ENCODE measurements at places on chromosomes 2 and 18. TPM values are rescaled to one million over a fixed set of nuclear protein-coding genes. Genes with fewer than 3 reads are reported as not detected.

ZRANB3 gene
- 3.5 TPM for total RNA-seq

GRCh38 chr18:10789180-10789579, 263.4 kb downstream of the NAPG start:
- no peak overlapping the region for H3K27ac ChIP-seq
- DNase-seq, result no peak
- H3K4me1 ChIP-seq, result no peaks in the 10 kb centered on the region

DNA sequence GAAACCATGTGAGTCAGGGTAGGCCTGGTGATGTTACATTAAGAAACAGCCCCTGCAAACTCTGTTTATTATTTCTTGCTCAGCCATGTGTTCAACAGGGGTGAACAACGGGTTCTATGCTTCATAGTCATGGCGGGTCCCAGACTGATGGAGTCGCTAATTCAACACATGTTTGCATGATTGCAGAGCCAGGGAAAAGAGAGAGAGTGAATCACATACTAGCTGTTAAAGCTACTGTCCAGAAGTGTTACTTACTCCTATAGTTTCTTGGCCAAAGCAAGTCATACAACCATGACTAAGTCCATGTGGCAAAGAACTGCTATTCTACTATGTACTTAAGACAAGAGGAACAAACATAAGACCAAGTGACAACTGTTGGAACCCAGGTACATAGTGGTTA, 241.2 kb upstream of the SKOR2 start:
- no peak overlapping the region for H3K4me3 ChIP-seq
- H3K4me1 ChIP-seq, result no peaks in the 10 kb centered on the region
- H3K36me3 ChIP-seq, result no peaks in the 10 kb centered on the region
- H3K27ac ChIP-seq, result no peak overlapping the region
- no peaks in the 10 kb centered on the region for H3K27me3 ChIP-seq
- DNase-seq, result no peak

DNA sequence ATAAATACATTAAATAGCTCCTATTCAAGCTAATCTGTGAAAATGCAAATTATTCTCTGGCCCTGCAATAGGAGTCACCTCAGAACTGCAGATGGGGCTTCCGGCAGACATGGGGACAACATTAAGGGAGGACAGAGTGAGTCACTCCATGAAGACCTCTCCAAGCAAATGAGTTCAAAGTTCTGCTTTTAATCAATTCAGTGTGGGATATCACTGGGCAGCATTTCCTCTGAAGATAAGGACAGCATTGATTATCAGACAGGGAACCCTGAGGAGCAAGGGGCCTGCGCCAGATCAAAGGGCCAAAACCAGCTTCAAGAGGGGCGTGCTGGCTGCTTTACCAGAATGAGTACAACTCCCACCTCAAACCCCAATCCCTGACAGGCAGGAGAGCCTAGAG, 356.9 kb upstream of the KLHL29 start:
- DNase-seq, result no peak
- no peaks in the 10 kb centered on the region for H3K27me3 ChIP-seq
- H3K36me3 ChIP-seq, result no peaks in the 10 kb centered on the region
- H3K4me1 ChIP-seq, result no peaks in the 10 kb centered on the region

CCDC74A gene
- not detected for total RNA-seq

All from naive thymus-derived CD4-positive, alpha-beta T cell (primary cell).